Type B pancreatic cell (in vitro differentiated cells): ENCODE measurements at places on chromosomes 6 and 20. TPM values are rescaled to one million over a fixed set of nuclear protein-coding genes. Genes with fewer than 3 reads are reported as not detected.

GRCh38 chr6:118705544-118706491 is 54.4 kb upstream of the CEP85L start:
- no peaks in the 10 kb centered on the region for H3K36me3 ChIP-seq
- no peaks in the 10 kb centered on the region for H3K27me3 ChIP-seq
- H3K4me3 ChIP-seq, result peak overlapping the region; percentile 58
- peak overlapping the region; percentile 43 for H3K27ac ChIP-seq
- no peak for DNase-seq
- peaks cover 35% of the 10 kb centered on the region for H3K4me1 ChIP-seq

DNA sequence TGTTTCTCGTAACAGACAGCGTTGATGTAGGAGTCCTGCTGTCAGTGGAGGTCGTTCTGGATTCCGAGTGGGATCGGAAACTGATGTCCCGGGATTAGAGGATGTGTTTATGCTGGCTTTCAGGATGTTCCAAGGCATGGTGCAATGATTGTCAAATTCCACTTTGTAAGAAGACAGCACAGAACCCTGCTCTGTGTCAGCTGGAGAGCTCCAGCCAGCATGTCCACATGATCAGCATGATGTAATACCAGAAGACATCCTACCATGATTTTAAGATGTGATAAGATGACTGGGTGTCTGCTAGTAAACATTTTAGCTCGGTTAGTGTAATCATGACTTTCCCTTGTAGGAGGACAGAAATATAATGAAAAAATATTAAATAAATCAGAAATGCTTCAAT is 20.3 kb downstream of the ENPP1 start:
- no peaks in the 10 kb centered on the region for H3K27me3 ChIP-seq
- DNase-seq, result no peak
- peaks cover 11% of the 10 kb centered on the region for H3K4me1 ChIP-seq
- no peak overlapping the region for H3K27ac ChIP-seq

GRCh38 chr6:46502486-46503119 is 11.4 kb upstream of the RCAN2 start:
- peaks cover 15% of the 10 kb centered on the region for H3K27me3 ChIP-seq
- no peak for DNase-seq
- no peak overlapping the region for H3K4me3 ChIP-seq
- no peaks in the 10 kb centered on the region for H3K36me3 ChIP-seq

DNA sequence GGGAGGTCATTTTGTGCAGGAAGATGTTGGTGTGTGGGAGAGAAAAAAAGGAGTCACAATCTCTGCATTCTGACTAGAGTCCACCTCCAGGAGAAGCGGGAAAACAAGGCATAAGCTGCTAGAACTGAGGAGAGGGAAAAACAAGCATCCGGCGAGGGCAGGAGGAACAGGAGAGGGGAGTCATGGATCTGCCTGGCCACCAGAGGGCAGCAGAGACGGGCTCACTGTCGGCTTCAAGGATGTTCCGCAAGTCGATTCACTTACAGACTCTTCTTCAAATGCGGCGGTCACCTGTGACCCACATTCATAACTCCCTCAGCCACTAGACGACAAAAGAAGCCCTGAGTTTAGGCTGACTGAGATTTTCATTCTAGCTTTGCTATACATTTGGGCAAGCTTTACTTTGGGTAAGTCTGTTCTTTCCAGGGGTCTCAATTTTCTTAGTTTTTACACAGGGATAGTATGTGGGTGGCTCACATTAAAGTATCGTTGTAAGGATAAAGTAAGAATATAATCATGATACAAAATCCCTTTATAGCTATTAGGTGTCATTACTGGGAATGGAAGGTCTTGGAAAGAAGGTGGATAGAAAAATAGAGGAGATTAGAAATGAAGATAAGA is 6.6 kb upstream of the BTNL2 start:
- peak; percentile 87 for DNase-seq
- H3K4me3 ChIP-seq, result no peak overlapping the region
- H3K36me3 ChIP-seq, result no peaks in the 10 kb centered on the region
- peaks cover 60% of the 10 kb centered on the region for H3K27me3 ChIP-seq

DNA sequence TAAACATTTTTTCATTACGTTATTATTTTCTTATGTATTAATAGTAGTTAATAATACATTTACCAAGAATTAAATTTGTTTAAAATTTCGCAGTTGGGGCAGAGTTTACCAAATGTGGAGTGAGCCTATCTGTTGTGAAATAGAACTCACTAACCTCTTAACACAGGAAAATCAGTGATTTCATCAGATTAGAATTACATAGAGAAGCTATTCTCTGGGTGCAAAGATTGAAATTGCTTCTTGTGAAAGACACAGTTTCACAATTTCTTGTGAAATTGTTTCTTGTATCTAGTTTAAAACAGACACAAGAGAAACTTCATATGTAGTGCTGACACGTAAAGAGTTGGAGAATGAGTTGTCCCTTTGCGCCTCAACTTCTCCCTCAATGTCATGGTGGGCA is 69.4 kb upstream of the PRL start:
- no peak overlapping the region for H3K27ac ChIP-seq
- peaks cover 30% of the 10 kb centered on the region for H3K4me1 ChIP-seq
- no peak for DNase-seq
- no peak overlapping the region for H3K4me3 ChIP-seq

DNA sequence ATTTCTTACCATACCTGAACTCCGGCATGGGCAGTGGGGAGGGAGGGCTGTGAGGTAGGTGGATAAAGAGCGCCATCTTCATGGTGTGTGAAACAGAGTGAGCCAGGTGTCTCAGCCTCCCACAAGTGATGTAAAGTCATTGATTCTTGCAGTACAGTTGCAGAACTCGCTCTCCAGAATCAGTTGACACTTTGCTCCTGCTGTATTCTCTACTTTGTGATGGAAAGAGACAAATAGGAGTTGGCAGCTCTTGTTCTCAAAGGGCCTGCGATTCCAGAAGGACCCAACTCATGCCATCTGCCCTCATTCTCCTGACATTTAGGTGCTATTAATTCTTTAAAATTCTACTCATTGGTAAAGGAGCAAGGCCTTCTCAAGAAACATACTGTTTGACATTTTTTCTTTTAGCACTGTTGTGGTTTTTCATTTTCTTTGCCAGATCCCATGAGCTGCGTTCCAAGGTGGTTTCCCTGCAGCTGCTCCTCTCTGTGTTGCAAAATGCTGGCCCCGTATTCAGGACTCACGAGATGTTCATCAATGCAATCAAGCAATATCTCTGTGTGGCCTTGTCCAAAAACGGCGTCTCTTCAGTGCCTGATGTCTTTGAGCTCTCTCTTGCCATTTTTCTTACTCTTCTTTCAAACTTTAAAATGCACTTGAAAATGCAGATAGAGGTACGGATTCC is 49.3 kb downstream of the ARFGEF2 start:
- H3K27me3 ChIP-seq, result no peaks in the 10 kb centered on the region
- no peak overlapping the region for H3K27ac ChIP-seq
- no peak overlapping the region for H3K4me3 ChIP-seq
- no peak for DNase-seq
- H3K36me3 ChIP-seq, result peaks cover 31% of the 10 kb centered on the region

- no peaks in the 10 kb centered on the region for H3K27me3 ChIP-seq
- H3K4me1 ChIP-seq, result peaks cover 87% of the 10 kb centered on the region
- no peak overlapping the region for H3K4me3 ChIP-seq
- H3K36me3 ChIP-seq, result peaks cover 5% of the 10 kb centered on the region
- H3K27ac ChIP-seq, result peak overlapping the region; percentile 48
Observed at GRCh38 chr6:3353939-3354338, 95.2 kb downstream of the PSMG4 start.

Gene BFSP1
- total RNA-seq, result 1.8 and 1.9 TPM in 2 replicates

Gene ZSCAN23
- 10.3 and 11.2 TPM in 2 replicates for total RNA-seq
